ENCODE measurements at places on chromosomes 12 and 14.

GRCh38 chr12:38907201-38907923 lies 2.0 kb upstream of the CPNE8 start:
- DNase-seq: no peak

- no peak for DNase-seq
Observed at GRCh38 chr14:61227884-61228591, 53.1 kb downstream of the TMEM30B start.

DNA sequence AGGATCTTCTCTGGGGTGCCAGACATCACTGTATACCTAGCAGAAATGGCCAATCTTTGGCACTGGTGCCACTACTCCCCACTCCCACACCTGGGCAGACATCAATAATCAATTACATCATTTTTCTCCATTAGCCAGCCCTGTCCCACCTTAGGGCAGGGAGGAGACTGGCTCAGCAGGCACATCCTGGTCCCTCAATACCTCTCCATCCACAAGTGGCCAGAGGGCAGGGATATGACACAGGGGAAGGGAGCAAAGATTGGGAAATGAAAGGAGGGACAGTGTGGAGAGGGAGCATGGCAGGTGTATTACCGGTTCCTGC lies 10.2 kb downstream of the RAPGEF3 start:
- DNase-seq: no peak

DNA sequence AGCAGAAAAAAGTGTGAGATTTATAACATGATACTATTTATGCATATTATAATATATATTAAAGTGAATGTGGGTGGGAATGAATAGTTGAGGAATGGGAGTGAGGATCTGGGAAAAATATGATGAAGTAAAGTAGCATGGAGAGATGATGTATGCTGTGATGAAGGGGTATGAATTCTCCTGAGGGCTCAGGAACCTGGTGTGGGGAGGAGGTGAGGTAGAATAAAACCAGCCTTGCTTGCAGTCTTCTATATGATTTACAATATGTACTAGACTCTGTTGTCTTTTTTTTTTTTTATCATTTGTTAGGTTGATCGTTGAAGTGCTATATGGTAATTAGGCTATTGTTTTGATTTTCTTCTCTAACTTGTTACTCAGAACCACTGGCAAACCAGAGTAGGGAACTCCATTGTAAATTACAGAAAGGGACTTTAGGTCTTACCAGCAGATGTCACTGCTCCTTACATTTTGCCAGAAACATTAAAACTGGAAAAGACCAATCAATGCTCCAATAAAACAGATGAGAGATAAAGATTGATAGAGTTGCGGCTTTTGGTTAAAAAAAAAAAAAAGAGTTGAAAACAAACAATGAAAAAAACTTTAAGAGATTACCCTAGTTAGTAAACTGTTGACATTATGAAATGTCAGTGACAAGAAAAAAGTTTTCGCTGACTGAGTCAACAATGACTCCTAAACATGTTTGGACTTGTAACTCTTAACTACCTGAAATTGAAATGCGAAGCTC lies 39.9 kb downstream of the ATL1 start:
- DNase-seq: peak; percentile 16

DNA sequence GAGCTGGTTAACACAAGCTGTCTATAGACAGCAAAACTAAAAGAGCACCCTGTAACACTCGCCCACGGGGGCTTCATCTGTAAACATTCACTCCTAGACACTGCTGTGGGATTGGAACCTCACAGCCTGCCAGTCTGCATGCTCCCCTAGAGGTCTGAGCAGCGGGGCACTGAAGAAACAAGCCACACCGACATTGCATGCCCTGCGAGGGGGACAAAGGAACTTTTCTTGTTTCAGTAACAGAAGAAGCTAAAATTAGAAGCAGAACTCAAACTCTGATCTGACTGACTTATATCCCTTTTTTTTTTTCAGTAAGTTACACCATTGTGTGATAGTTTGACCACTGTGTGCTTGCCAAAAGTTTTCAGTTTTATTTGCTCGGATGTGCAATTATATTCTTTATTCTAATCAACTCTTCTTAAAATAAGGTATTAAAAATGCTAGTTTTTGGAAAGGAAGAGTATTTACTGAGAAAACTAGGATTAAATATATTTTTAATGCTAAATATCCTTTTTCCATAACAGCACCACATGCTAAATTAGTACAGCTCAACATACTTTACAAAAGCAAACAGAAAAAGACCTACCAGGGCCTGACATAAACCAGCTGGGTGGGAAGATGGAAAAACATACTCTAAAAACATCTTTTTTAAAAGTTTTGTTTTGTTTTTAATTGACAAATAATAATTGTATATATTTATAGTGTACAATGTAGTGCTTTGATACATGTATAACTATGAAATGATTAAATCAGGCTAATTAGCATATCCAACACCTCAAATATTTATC lies 100.2 kb downstream of the EPS8 start:
- DNase-seq: no peak

DNA sequence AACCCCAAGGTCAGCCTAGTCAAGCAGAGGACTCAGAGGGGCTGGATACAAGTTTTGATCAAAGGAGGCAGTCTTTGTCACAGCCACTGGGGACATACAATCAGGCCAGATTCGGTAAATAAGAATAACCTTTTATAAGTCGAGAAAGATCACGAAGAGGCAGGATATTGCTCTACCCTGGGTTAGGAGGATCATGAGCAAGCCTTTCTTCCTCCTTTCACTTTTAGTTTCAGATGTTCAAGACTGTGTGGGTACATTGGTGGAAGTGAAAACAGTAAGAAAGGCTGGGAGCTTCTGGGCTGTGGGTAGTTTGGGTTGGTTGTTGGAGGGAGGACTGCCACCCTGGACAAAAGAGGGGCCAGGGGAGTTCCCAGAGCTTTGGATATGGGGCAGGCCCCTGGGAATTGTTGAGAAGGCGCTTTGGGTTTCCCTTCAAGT lies 127.7 kb downstream of the SNAPC1 start:
- DNase-seq: no peak

- no peak for DNase-seq
Observed at GRCh38 chr12:121124402-121125109, 8.1 kb upstream of the P2RX7 start.

GRCh38 chr14:95585953-95586620 lies 51.2 kb downstream of the GLRX5 start:
- no peak for DNase-seq

DNA sequence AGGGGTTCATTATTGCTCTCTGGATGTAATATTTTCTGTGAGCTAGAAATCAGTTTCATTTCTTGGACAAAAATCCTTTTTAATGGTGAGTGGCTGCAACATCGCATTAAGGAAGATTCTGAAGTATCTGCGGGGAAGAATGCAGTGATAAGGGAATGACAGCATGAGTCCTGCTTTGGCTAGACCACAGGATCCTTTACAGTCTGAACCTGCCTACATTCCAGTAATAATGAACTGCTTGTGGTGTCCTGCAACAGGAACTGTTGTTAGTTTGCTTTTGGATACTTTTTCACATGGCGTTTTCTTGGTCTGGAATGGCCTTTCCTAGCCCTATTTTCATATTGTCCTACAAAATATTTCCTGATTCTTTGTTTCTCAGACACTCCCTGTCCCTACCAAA lies 15.7 kb downstream of the MDM2 start:
- no peak for DNase-seq

DNA sequence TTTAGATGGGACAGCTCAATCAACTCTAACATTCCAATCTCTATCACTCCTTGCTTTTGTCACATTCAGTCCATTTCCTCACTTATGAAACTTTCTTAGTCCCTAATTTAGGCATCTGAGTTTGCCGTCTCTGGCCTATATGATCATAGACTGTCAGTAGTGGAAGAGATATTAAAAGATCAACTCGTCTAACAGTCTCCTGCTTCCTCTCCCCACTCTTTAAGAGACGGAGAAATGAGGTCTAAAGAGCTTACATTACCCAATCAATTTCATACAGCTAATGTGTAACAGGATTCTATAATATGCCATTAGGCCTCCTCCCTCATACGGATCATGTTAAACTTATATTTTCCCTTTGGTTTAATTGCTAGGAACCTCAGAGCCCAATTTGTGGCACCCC lies 6.5 kb upstream of the ATP23 start:
- DNase-seq: no peak

GRCh38 chr14:22650046-22650739 lies 6.0 kb upstream of the OR6J1 start:
- no peak for DNase-seq

DNA sequence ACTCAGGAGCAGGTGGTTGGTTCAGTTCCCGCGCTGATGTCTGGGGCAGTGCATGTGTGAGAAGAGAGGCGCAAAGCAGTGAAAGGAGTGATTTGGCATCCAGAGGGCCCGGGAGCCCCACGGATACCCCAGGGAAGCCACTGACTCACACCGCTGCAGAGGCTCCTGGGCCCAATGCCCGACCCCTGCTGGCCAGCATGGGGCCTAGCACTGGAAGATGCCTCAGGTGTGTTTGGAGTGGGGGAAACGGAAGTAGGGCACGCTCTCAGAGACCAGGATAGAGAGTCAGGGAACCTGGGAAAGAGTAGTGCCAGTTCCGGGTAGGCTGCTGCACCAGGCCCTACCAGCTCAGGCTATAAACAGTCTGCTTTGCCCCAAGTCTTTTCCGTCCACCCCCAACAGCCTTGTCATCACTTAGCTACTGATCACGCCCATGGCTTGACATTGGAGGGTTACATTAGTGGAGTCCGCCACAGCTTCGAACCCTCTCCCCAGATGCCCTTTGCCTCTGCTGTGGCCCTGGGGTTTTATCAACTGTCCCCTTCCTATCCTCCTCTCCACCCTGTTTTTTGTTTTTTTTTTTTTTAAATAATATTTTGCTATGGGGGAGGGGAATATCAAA lies 9.5 kb upstream of the CSAD start:
- no peak for DNase-seq

DNA sequence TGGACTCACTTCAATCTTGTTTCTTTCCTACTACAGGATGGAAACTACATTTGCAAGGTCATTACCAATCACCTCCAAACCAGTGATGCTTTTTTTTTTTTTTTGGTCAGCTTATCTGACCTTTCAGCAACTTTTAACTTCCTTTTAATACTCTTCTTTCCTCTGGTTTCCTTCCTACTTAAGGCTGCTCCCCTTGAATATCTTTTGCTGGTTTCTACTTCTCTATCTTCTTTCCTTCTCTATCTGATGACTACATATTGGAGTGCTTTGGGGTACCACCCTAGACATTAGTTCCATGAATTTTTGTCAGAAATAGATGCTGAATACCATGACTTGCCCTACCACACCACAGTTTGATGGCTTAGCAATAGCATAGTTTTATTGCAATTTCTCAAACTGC lies 197.7 kb upstream of the DDHD1 start:
- no peak for DNase-seq

GRCh38 chr14:89351221-89351515 lies 65.9 kb downstream of the FOXN3 start:
- no peak for DNase-seq

- DNase-seq: no peak
Observed at GRCh38 chr12:46590991-46591703, 218.6 kb upstream of the SLC38A2 start.

GRCh38 chr14:38611928-38612327 lies 356.0 kb upstream of the CLEC14A start:
- DNase-seq: no peak

- no peak for DNase-seq
Observed at GRCh38 chr14:39434401-39434800, 2.2 kb upstream of the FBXO33 start.
